ENCODE measurements at places on chromosomes 1 and 21. TPM values are rescaled to one million over a fixed set of nuclear protein-coding genes. Genes with fewer than 3 reads are reported as not detected.

SERINC2 gene
- total RNA-seq = 0.26 TPM

DNA sequence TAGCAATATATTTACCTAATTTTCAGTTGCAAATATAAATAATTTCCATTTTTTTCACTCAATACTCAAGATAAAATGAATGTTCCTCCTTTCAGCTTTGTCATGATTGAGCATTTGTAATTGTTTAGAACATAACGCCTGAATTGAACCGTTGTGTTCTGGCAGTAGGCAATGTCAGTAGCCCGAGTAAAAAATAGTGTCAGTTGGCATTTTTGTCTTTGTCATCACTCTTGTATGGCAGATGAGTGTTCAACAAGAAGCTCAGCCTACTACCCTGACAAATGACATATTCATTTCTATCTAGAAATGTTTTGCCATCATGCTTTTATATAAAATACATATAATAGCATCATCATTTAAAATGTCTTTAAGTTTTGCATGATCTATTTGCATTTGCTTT, 691.4 kb upstream of the NCAM2 start:
- no peak overlapping the region for H3K4me3 ChIP-seq
- H3K4me1 ChIP-seq = no peaks in the 10 kb centered on the region
- H3K27me3 ChIP-seq = no peaks in the 10 kb centered on the region
- H3K36me3 ChIP-seq = no peaks in the 10 kb centered on the region
- no peak for DNase-seq

GRCh38 chr1:229001467-229002011, 266.3 kb downstream of the RHOU start:
- no peak overlapping the region for H3K27ac ChIP-seq
- H3K4me1 ChIP-seq = peaks cover 13% of the 10 kb centered on the region
- no peaks in the 10 kb centered on the region for H3K36me3 ChIP-seq
- H3K27me3 ChIP-seq = no peaks in the 10 kb centered on the region

DNA sequence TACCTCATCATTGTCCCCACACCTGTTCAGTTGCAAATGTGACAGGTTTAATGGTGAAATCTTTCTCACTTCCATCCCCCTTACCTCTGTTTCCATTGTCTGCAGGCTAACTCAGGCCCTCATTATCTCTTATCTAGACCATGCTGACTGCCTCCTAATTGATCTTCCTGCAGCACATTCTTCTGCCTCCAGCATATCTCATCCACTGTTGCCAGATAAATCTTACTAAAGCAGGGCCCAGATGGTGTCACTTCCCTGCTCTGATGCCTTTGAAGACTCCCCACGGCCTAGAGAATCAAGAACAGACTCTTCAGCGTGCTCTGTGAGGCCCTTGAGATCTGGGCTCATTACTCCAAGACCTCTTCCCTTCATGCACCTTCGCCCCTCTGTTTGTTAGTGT, 230.1 kb downstream of the DUSP10 start:
- no peak for DNase-seq
- no peaks in the 10 kb centered on the region for H3K4me1 ChIP-seq
- H3K36me3 ChIP-seq = no peaks in the 10 kb centered on the region
- H3K4me3 ChIP-seq = no peak overlapping the region
- H3K27ac ChIP-seq = no peak overlapping the region

EXO1 gene
- 0.41 TPM for total RNA-seq

SLC2A1 gene
- total RNA-seq = 91.7 TPM

INKA2 gene
- total RNA-seq = 1.2 TPM

SPRR5 gene
- not detected for total RNA-seq
